T-helper 2 cell treated with Interferon-gamma antibody and Interleukin-4, amounts not matched to agents 5 μg/mL and 100 μg/mL, for 36 hours (primary cell): ENCODE measurements at places on chromosomes 3 and 15.

GRCh38 chr3:120568598-120568997 lies 27.5 kb upstream of the NDUFB4 start:
- no peak for DNase-seq

GRCh38 chr3:194158942-194159439 lies 23.0 kb downstream of the HES1 start:
- DNase-seq: no peak

GRCh38 chr15:75237316-75237982 lies 20.7 kb upstream of the GOLGA6C start:
- no peak for DNase-seq

GRCh38 chr3:50286322-50287227 lies 5.7 kb downstream of the IFRD2 start:
- no peak for DNase-seq

GRCh38 chr3:143998266-143998665 lies 26.6 kb downstream of the DIPK2A start:
- DNase-seq: no peak

DNA sequence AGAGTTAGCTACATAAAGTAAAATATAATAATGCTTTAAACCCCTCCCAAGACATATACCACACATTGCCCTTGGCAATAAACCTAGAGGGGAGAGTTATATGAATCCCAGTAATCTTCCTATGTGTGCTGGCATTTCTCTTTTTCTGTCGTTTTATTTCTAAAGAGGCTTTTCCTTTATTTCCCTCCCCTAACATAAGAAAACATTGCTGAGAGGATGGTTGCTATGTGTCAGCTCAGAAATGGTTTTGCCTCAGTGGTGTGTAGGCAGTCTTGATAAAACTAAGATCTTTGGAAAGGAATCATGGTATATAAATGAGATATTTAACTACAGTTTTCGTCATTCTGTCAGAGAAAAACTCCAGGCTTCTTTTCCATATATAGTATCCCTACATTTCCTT lies 30.0 kb downstream of the CCDC191 start:
- DNase-seq: no peak

- DNase-seq: no peak
Measured at GRCh38 chr3:184526088-184526433, 35.5 kb upstream of the EPHB3 start.

GRCh38 chr15:76313731-76314130 lies 2.5 kb upstream of the ETFA start:
- DNase-seq: no peak

GRCh38 chr3:197239857-197240256 lies 58.6 kb downstream of the DLG1 start:
- no peak for DNase-seq

GRCh38 chr3:22908989-22909507 lies 294.1 kb upstream of the UBE2E2 start:
- no peak for DNase-seq

DNA sequence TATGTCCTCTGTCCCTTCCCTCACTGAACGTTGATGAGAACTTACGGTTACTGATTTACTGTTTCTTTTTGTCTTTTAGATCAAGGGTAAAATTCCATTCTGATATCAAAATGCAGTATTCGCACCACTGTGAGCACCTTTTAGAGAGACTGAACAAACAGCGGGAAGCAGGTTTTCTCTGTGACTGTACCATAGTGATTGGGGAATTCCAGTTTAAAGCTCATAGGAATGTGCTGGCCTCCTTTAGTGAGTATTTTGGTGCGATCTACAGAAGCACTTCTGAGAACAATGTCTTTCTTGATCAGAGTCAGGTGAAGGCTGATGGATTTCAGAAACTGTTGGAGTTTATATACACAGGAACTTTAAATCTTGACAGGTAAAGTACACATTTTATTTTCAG lies 990 bp downstream of the MYNN start:
- no peak for DNase-seq

DNA sequence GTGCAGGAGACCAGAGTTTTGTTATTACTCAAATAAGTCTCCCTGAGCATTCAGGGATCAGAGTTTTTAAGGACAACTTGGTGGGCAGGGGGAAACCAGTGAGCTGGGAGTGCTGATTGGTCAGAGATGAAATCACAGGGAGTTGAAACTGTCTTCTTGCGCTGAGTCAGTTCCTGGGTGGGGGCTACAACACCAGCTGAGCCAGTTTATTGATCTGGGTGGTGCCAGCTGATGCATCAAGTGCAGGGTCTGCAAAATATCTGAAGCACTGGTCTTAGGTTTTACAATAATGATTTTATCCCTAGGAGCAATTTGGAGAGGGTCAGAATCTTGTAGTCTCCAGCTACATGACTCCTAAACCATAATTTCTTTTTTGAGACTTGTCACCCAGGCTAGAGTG lies 13.8 kb upstream of the ZNF662 start:
- DNase-seq: no peak

DNA sequence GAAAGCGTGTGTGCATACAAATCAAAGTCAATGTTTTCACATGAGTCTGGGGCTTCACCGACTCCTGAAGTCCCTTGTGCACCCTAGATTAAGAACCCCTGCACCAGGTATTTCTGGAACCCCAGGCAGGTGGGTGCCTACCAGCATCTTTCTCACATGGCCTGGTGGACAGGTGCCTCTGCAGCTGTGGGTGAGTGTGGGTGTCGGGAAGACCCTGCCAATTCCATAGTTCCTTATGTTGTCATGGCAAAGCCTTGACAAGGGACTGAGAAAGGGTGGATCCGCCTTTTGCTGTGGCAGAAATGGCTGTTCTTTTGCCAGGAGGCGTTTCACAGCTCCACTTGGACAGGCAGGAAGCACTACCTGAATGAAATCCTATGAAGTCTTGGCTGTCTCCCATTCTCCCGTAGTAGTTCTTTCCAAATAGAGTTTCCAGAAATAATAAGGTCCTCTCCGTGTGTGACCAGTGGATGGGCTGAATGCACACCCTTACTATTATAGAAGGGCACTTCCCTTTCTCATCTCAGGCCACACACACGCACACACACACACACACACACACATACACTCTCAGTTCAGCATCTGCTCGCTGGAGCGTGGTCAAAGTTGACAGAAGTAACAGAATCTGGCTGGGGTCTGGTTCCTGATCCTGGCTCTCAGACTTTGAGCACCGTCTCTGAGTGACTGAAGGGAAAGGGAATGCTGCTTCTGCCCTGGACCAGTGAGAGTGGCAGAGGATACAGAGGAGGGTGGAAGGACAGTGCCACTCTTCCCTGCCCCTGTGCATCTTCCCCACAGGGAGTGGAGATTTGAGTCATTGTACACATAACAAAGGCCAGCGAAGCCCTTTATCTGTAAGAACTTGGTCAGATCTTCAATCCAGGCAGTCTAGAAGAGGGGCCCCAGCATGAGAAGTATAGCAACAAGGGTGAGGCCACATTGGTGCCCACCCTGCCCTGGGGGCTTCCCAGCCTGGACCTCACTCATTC lies 38.7 kb downstream of the PDIA5 start:
- DNase-seq: no peak

DNA sequence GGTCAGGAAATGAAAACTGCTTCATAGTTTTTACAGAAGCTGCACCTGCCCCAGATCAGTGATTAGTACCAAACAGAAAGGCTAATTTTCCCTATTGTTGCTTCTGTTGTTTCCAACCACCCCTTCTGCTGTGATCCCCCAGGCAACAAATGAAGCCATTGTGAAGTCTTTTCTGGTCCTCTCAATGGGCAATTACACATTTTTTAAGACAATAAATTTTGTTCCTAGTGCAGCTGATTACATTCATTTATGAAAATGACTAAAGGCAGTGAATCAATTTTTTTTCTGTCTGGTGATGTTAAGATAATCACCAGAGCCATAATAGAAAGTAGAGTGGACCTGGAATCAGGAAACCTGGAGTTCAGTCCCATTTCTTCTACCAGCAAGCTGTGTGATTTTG lies 32.7 kb downstream of the GLDN start:
- DNase-seq: no peak

DNA sequence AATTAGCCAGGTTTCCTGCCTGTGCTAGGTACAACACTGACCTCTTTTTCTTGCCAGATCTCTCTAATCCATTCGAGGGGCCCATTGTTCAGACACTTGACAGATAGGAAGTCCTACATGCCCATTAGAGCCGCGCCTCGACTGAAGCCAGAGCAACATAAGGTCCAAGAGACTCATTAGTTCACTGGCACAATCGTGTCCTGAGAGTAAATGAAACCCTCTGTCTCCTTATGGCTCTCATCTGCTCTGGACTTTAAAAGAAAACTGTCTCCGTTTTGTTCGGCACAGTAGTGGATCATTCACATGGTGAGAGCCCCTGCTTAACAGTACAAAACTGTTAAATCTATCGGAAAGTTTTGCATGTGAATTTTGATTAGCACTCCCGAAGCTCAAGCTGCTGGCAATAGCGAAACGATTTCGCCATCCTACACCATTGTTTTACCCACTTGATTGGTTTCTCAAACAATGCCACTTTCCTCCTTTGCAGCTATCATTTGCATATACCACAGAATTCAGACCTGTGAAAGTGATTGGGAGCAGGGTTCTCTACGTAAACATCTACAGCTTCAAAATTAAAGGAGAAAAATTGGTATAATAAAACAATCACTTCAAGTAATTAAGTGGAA lies 19.0 kb upstream of the C15orf61 start:
- DNase-seq: no peak
